ENCODE measurements at places on chromosomes 6 and 20.

DNA sequence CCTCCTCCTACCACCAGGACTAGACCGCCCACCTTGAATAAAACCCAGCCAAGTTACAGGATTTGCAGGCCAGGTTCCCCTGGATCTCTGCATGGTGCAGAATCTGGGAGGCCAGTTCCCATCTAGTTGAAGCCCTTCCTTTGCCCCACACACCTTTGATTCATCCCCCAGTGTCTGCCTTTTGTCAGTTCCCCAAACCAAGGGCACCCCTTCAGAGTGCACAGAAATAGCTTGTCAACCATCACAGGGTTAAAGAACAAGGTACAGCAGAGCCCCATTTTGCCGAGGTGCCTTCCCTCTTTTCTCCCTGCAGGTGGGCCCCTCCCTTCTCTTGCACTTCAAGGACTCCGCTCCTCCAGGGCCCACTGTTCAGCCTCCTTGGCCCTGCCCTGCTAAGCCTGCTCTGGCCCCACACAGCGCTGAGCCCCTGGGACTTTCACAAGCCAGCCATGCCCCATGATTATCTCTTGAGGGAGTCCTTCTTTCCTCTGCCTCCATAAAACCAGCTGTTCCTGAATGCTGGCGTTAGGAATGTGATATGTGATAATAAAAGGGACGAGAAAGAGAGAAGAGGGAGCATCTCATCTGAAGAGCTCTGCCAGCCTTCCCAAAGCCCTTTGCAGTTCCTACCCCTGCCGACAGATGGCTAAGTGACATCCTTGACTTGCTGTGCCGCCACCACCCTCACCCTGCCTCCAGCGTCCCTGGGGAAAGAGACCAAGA is 280.3 kb downstream of the CDC5L start:
- peak; percentile 10 for DNase-seq

- DNase-seq, result no peak
These were observed 20.1 kb upstream of the BCAS1 start for GRCh38 chr20:54090230-54091119.

GRCh38 chr6:2793534-2794151 is 28.4 kb downstream of the WRNIP1 start:
- DNase-seq, result no peak

GRCh38 chr6:129679758-129680157 is 30.2 kb downstream of the ARHGAP18 start:
- DNase-seq, result no peak

GRCh38 chr6:34957231-34957783 is 68.3 kb downstream of the ANKS1A start:
- DNase-seq, result no peak

- DNase-seq, result no peak
These were observed 15.4 kb downstream of the FOXC1 start for GRCh38 chr6:1624851-1625781.

GRCh38 chr20:62822788-62823651 is 6.2 kb downstream of the COL9A3 start:
- DNase-seq, result no peak

GRCh38 chr20:50547964-50548363 is 37.8 kb downstream of the PTPN1 start:
- no peak for DNase-seq

GRCh38 chr20:48656661-48657211 is 171.1 kb downstream of the PREX1 start:
- DNase-seq, result no peak

DNA sequence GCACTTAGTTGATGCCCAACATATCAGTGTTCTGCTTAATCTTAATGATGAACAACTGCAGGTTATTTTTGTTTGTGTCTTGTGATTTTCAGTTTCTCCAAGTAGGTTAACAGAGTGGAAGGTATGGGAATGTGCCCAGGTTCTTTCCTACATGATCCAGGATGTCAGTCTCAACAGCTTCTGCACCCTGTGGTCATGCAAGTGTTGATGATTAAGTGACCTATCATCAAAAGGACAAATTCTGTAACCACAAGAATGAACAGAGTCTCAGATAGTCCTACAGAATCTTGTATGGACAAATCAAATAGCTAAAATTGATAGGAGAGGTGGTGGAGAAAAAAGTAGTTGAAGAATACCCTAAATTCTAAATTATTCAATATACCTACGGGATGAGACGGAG is 26.1 kb downstream of the MAN1A1 start:
- DNase-seq, result no peak

- no peak for DNase-seq
These were observed 15.1 kb downstream of the TBC1D32 start for GRCh38 chr6:121319112-121319553.

GRCh38 chr6:160974304-160974771 is 17.2 kb upstream of the MAP3K4 start:
- no peak for DNase-seq

GRCh38 chr20:34996243-34997028 is 40.8 kb downstream of the MYH7B start:
- DNase-seq, result no peak

DNA sequence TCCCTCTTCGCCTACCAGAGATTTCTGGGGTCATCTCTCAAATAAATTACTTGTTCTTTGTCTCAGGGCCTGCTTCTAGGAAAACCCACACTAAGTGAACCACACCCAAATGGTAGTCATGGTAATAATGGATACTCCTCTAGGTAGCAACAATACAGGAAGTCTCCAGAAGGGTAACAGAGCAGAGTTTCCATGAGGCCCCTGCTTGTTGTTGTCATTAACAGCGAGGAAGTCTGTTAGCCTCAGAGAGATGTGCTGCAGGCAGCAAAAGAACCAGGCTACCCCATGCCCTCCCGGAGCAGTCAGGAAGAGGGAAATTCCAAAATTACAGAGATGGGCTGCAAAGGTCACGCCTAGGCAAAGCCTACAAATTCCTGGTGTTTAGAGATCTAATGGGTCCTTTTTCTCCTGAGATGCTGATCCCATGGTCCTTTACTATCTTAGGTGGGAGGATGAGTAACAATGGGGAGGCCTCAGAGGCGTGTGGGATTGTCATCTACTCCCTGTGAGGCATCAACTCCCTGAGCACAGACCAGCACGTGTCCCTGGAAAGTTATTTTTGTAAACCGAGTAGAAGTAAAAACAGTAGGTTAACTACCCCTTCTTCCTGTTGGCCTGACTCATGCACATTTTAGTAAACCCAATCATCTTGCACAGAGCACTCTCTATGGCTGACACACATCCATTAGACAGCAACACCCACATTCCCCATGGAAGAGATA is 10.1 kb downstream of the ISM1 start:
- DNase-seq, result no peak

GRCh38 chr6:148800536-148800935 is 53.7 kb downstream of the UST start:
- DNase-seq, result no peak

DNA sequence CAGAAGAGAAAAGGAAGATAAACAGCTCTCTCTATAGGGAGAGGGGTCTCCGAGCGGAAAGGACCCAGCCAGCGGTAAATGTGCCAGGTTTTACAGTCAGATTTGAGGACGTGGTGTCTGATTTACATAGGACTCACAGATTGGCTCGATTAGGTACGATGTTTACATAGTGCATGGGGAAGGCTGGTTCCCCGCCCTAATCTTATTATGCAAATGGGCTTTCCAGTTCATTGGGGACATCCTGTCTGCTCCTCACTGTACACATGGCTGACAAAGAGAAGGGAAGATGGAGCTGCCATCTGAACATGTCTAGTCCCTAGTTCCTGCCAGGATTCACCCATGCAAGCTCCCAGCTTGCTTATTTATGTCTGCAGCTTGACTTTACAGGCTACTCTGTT is 119.9 kb downstream of the RNF144B start:
- no peak for DNase-seq

DNA sequence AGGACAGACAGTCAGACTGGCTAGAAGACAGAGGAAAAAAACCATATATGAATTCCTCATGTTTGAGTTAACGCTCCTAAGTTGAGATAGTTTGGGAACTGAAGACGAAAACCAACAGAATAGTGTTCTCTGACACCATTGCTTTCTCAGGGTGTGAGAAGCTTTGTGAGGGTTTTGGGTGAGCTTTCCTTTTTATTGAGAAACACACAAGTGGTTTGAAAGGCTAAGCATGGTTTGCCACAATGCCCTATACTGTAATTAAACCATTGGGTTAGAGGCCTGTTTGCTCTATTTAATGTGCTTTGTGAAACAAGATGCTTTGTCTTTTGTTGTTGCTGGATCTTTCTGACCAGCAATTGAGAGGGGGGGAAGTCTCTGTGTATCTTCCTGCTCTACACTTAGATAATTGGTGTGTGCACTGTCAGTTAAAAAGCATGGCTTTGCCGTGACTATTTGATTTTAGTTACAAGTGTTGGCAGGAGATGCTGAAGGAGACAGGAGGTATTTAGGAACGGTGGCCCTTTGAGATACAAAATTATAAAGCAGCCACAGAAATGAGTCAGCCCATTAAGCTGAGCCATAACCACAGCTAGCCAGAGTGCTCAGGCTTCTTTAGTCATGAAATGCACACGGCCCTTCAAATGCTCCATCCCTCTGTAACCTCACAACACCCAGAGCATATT is 273.0 kb upstream of the PREP start:
- DNase-seq, result no peak

DNA sequence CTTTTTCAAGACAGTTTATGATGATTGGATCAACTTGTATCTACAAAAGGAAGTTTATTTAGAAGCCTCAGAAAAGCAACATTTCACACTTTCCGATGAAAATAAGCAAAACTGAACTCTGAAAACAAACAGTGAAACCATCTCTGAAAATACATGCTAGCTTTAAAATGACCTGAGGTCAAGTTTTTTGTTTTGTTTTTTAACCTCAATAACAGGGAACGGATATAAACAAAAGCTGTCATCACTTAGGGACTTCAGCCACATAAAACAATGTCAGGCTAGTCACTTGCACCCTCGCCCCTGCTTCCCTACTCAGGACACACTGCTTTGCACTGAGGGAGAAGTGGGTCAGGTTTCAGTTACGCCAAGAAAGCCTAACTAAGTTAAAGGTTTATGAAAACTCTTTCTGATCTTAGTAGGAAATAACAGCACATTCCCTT is 11.6 kb downstream of the BACH2 start:
- DNase-seq, result no peak

DNA sequence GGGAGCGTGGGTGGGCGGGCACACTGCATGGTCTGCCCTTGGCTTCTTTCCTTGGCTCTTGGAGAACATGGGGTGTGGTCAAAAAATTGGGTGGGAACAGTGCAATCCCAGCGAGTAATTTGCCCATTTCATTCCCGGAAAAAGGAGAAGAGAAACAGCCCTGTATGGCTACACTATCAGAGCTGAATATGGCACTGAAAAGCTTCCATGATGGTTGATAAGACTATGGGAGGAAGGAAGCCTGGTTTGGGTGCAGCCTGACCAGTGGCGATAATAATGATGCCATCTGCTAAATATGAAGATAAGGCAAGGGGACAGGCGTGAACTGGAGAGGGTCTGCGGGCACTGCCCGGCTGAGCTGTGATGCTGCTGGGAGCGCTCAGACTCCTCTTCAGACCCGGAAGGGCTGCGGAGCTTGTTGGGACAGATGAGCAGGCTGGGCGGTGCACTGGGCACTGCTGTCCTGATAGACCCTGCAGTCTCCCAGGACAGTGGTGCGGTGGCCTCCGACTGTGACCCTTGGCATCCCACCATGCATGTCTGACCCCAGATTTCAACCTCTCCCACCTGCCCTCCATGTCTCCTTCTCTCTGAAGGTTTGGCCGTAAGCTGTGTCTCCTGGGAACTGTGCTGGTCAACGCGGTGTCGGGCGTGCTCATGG is 10.2 kb downstream of the SLC22A1 start:
- DNase-seq, result no peak

DNA sequence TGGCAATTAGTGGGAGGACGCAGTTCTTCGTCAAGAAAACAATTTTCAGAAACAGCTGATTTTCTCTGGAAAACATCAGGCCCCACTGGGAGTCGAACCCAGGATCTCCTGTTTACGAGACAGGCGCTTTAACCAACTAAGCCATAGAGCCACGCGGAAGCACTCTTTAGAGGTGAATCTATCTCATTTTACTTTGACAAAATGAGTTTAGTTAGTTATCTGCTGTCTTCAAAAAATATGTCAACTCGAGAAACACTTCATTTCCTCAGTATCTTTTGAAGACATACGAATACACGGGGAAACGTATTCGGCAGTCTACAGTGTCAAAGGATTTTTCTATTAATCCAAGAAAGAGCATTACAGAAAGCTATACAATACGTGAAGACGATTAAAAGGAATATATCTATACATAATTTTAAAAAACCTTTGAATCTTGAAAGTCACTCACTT is 26.7 kb downstream of the GPX6 start:
- DNase-seq, result no peak

DNA sequence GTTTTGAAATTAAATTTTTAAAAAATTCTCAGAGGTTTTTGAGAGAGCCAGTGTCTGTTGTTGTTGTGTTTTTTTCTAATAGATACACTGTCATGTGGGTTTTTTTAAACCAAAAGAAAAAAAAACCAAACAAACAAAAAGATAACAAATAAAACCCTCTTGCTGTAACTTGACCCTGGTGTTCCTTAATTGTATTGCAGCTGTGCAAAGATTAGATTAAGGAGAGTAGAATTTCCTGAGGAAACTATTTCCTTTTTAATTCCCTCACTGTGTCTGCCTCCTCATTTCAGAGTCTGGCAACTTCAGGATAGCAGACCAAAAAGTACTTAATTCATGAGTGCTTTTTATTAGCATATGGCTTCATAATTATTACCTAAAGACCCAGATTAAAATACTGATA is 281.9 kb downstream of the EPM2A start:
- DNase-seq, result no peak

DNA sequence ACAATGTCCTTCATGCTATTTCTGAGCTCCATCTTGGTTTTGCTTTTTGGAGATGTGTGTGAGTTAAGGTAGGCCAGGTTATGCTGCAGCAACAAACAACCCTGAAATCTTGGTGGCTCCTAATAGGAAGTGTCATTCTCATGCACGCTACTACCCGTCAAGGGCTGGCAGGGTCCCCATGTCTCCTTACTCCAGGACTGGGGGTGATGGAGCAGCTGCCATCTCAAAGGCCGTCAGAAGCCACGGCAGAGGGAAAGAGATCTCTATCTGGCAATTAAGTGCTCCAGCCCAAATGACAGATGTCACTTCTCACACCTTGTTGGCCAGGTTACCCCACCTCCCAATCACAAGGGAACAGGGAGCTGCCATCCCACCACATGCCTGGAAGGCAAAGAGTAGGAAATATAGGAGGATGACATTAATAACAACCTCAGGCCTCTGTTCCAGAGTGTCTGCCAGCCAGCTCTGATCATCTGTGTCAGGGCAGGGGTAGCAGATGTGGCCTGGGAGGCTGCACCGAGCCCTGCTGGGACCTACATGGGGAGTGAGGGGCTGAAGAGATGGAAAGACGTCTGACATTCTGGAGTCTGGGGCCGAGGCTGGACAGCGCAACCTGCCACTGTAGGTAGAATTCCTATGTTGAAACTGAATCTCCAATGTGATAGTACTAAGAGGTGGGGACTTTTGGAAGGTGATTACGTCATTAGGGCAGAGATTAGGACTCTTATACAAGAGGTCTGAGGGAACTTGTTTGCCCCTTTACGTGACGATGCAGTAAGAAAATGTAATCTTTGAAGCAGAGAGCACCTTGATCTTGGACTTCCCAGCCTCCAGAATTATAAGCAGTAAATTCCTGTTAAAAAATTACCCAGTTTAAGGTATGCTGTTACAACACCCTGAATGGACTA is 4.8 kb upstream of the SDCBP2 start:
- DNase-seq, result no peak

GRCh38 chr6:120274547-120274946 is 925.0 kb upstream of the MAN1A1 start:
- DNase-seq, result no peak

GRCh38 chr6:106974336-106974998 is at the start of gene CD24:
Gene CD24, minus strand, starts transcription at chr6:106974729. Its CDS starts 83 bp downstream, at chr6:106974646.
- DNase-seq, result no peak

Data from stimulated activated CD4-positive, alpha-beta T cell treated with anti-CD3 and anti-CD28 coated beads, Interleukin-1b, Interleukin-23, amount 100 ng/mL, for 1 hour (primary cell).